ENCODE measurements at places on chromosomes 1 and 21.
A peak's percentile ranks its signal among the peaks of the same experiment; 100 is the strongest.

- DNase-seq = peak; percentile 29
Observed at GRCh38 chr21:45011911-45012661, 62.3 kb upstream of the ADARB1 start.

DNA sequence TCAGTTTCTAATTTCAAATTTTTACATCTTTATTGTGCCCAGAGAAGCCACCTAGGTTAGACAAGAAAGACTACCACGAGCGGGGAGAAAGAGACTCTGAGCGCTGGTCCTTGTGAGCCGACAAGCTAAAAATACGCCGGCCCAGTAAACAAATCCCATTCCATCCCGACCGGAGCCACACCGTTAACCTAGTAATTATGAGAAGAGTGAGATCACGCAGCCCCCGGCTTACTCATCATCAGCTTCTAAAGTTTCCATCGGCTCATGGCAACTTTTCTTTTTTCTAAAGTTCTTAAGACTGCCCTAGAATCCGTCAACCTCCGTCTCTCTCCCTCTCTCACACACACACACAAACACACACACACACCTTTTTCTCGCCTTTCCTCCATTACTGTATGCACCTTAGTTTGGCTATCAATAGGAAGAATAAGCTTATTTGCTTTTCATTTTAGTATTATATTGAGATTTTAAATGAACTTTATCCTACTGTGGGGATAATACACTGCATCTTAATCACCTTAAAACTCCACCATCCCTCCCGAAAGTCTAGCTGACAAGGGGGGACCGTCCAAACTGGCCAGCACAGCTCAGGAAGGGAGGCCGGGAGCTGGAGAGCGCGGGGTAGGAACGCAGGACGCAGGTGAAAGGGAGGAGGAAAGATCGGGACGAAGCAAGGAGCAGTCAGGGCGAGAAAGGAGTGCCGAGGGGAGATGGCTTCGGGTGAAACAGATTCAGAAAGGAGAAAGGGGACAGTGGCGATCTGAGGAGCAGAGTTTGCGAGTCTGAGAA, 728 bp downstream of the OTUD7B start:
- peak; percentile 37 for DNase-seq

DNA sequence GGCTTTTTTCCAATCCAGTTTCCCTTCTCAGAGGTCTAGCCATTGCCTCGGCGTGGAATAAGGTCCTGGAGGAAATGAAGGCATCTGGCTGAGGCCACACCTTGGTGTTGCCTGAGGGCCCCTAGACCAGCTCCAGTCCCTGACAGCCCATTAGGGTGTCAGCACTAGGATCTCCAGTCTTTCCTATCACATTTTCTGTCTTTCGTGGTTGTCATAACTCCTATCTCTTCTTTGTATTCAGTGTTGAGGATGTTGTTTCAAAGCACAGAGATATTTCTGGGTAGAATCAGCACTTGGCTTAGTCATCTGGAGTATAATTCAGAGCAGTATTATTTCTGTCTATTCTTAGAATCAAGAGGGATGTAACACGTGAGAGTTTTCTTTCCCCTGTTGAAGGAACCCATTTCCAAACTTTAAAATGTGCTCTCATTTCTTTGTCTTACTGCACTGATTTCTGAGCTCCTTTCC, 844.3 kb downstream of the KCNT2 start:
- DNase-seq = no peak

- DNase-seq = no peak
Observed at GRCh38 chr1:154186852-154187501, 4.9 kb downstream of the TPM3 start.

DNA sequence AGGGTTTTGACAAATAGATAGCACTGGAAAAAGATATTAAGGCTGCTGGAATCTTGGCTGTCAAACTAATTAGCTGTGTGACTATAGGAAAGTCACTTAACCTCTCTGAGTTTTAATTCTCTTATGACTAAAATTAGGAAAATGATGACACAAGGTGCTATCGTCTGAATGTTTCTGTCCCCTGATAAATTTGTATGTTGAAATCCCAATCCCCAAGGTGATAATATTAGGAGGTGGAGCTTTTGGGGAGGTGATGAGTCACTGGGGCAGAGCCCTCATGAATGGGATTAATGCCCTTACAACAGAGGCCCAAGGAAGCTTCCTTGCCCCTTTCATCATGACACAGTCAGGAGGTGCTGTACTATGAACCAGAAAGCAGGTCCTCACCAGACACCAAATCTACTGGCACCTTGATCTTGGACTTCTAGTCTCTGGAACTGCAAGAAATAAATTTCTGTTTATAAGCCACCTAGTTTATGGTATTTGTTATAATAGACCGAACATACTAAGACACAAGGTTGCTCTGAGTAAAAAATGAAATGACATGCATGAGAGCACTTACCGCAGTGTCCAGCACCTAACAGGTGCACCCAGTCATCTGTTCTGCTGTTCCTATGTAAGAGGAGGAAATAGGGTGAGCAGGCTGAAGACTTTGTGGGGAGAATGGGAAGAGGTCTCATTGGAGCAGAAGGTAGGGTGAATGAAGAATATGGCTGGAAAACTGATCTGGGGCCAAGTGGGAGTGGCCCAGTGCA, 26.3 kb upstream of the DISP1 start:
- no peak for DNase-seq

- DNase-seq = no peak
Observed at GRCh38 chr1:231896806-231897205, 270.2 kb downstream of the DISC1 start.

- DNase-seq = no peak
Observed at GRCh38 chr1:218377143-218377660, 32.1 kb downstream of the TGFB2 start.

- DNase-seq = no peak
Observed at GRCh38 chr1:43021547-43022474, 63.1 kb upstream of the SLC2A1 start.

DNA sequence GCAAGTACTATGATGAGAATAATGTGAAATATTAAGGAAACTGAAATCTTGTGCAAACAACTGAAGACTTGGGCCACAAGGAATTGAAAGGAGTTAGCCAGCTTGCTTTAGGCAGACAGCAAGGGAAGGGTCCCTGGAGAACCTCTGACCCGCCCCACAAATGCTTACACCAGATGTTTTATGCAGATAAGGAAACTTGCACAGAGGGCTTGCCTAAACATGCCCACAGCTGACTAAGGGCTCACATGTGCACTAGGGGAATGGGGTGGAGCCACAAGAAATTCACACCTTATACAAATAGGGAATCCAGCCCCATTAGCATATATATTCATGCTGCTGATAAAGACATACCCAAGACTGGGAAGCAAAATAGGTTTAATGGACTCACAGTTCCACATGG, 86.1 kb upstream of the CYYR1 start:
- DNase-seq = no peak

- no peak for DNase-seq
Observed at GRCh38 chr1:20584890-20585289, 4.0 kb upstream of the CDA start.

DNA sequence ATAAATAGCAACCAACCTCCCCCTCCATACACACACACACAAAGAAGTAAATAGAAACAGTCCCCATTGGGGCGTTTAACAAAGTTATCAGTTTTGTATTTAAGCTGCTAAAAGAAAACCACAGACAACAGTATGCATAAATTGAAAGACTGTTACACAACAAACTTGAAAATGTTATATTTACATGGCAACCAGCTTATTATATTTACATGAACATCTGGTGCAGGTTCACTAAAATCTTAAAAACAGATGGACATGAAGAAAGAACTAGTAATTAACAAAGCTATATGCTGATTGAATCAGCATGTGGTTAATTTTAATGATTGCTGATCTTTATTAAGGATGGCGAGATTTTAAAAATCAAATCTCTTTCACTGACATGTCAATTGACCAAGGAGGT, 384.7 kb downstream of the LRRIQ3 start:
- DNase-seq = no peak

GRCh38 chr1:12052997-12053686, 10.0 kb upstream of the TNFRSF8 start:
- DNase-seq = peak; percentile 83

DNA sequence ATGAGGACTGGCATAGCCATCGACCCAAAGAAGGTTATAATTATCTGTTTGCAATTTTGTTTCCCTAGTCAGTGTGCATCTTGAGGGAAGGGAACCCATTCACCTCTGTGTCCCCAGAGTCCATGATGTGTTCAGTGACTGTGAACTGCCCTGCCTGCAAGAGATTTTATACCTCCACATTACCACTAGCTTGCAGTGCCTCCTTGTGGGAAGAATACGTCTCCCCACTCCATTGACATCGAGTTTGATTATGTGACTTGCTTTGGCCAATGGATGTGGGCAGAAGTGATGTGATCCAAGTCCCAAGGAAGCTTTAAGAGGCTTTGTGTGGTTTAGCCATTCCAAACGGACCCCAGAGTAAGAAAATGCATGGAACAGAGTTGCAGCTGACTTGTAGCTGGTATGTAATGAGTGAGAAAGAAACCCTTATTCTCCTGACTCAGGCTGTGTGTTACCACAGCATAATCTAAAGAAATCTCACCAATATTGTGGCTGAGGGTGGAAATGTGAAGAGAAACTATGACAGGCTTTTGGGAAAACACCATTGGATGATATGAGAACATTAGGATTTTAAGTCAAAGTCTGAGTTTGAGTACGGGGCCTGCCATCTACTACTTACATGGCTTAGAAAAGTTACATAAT, 47.8 kb upstream of the NRDC start:
- DNase-seq = no peak

- no peak for DNase-seq
Observed at GRCh38 chr1:110727246-110727645, 52.5 kb upstream of the KCNA3 start.

DNA sequence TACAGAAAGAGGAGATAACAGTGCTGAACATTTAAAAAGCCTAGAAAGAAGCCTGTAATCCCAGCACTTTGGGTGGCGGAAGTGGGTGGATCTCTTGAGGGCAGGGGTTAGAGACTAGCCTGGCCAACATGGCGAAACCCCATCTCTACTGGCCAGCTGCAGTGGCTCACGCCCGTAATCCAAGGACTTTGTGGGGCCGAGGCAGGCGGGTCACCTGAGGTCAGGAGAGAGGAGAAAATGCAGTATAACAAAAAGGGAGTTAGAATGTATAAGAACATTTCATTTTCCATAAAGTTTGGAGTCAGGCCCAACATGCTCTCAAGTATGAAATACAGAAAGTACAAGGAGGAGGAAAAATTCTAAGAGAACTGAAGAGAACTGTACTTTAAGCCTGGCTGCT, 134.5 kb downstream of the SMYD3 start:
- peak; percentile 46 for DNase-seq

DNA sequence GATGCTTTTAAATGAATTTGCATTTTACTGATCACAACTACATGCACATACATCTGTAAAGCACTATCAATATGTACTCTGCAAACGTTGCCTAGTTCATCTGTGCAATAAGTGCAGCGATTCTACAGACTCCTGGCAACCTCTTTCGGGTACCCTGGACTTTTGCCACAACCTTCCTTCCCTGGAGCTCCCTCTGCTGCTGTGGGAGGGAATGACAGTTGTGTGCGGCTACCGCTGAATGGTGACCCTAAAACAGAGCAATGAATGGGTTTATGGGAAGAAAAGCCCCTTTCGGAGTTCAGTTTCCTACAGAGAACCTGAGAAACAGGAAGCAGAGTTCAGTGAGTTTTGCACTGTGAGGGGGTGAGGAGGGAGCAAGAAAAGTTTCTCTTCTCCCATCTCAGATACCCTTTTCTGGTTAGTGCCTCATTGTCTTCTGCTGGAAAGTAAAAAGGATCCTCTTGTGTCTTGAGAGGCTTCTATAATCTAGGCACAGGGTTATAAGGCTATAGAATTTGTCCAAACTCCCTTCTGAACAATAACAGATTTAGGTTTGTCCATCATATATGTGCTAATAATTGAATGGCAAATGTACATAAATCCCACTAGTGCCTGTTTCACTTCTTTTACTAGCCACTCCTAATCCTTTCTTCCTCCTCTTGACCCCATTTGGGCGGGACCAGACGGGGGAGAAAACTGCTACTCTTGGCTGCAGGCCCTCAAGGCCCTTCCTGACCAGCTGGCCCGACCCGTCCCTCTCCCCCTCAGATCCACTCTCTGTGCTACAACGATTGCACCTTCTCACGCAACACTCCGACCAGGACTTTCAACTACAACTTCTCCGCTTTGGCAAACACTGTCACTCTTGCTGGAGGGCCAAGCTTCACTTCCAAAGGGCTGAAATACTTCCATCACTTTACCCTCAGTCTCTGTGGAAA, 19.8 kb upstream of the SARS1 start:
- no peak for DNase-seq

- no peak for DNase-seq
Observed at GRCh38 chr1:202081992-202082391, 40.7 kb upstream of the GPR37L1 start.

- DNase-seq = no peak
Observed at GRCh38 chr1:225596736-225597135, 56.2 kb downstream of the ENAH start.

DNA sequence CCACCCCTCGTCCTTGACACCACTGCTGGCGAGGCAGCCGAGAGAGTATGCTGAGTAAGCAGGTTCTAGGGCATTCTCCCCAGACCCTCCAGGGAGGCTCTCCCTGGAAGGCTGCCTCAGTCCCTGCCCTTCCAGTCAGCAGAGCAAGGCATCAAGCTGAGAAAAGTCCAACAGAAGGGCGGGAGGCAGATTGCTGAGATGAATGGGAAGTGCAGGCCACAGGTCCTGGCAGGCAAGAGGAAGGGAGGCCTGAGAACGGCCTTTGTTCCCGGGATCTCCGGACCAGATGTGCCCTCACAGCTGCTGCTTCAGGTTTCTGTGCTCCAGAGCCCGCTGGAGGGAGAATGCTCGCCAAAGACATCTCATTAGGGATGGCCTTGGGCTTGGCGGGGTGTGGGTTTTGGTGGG, 270.0 kb upstream of the VAMP3 start:
- DNase-seq = no peak

- DNase-seq = peak; percentile 34
Observed at GRCh38 chr1:77533660-77534305, 148.7 kb downstream of the ZZZ3 start.

- no peak for DNase-seq
Observed at GRCh38 chr1:235790123-235790522, 76.6 kb downstream of the LYST start.

DNA sequence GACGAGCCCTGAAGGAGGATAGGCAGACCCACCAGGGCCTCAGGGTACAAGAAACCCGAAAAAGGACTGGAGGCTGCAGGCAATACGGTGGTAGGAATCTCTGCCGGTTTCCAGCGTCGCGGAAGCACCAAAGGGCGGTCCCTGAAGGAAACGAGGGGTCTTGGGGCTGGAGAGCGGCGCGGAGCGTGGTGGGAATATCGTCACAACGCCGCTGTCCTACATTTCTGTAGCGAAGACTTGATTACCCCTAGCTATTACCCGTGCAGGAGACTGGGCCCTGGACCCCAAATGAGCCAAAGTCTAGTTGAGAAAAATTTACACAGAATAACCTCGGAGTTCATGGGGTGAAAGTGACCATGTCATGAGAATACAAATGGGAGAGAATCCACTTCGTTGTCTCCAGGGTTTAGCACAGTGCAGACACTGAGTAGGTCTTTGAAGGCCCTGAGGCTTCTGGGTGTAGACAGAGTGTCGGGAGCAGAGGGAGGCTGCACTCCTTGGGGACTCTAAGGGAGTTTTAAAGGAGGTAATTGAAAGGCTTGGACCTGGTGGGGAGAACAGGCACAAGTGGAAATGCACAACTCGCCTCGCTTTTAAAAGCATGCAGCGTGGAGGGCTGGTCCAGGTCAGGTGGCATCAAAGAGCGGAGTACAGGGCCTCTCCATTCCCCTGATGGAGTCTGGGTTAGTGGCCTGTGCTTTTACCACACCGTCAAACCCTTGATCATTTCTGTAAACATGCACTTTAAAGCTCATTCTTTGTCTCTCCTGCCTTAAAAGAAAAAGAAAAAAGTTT, 1.5 kb downstream of the ATP1A1 start:
- peak; percentile 38 for DNase-seq

GRCh38 chr1:232308616-232309015, 321.3 kb downstream of the SIPA1L2 start:
- DNase-seq = no peak

All from left ventricle myocardium superior (tissue), 1 donor.